ENCODE measurements at places on chromosomes 7 and 10. TPM values are rescaled to one million over a fixed set of nuclear protein-coding genes. Genes with fewer than 3 reads are reported as not detected.

Gene SPDYE1
- total RNA-seq, result not detected

Gene FRMD4A
- total RNA-seq, result 39.8 TPM

Gene NT5C3A
- total RNA-seq, result 41.3 TPM

GRCh38 chr10:51077507-51077906 lies 3.2 kb downstream of the PRKG1 start:
- H3K36me3 ChIP-seq, result no peaks in the 10 kb centered on the region
- no peak for DNase-seq
- H3K27ac ChIP-seq, result no peak overlapping the region
- no peaks in the 10 kb centered on the region for H3K4me1 ChIP-seq

Measured in tibial nerve (tissue), 4 donors.